ENCODE measurements at places on chromosomes 4 and X.

DNA sequence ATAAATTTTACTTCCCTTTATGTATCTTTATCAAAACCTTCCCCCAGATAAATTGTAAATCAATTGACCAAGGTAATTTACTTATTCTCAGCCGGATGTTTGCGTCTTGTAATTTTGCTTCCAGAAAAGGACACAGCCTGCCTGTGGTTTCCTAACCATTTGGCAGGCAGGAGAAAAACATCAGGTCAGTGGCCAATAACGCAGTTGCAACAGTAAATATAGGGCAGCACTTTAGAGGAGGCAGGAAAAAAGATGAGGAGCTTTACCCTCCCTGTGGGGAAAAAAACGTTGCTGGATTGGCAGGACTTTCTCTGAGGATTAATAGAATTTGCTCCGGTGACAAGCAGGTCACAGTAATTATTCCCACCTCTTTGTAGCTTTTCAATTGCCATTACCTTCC is 2618.1 kb downstream of the ARAP2 start:
- no peak for DNase-seq

GRCh38 chr4:77188498-77189220 is 31.7 kb downstream of the CCNG2 start:
- DNase-seq: no peak

- DNase-seq: no peak
These were observed 352.1 kb downstream of the KCNIP4 start for GRCh38 chr4:21596521-21596920.

DNA sequence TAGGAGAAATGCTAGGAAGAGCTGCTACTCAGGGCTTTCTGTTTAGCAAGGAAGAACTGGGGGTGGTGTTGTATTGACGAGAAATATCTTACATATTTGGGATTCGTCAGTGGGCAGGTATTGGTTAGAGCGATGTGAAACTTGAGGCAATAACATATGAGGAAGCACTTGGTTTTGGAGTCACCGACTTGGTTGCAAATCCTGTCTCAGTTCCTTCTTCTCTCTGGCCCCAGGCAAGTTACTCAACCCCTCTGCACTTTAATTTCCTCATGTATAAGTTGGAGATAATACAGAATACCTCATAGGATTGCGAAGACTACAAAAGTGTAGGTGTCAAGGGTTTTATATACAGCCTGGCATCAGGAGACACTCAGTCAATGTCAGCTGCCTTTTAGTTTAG is 34.1 kb downstream of the GPAT3 start:
- DNase-seq: no peak

DNA sequence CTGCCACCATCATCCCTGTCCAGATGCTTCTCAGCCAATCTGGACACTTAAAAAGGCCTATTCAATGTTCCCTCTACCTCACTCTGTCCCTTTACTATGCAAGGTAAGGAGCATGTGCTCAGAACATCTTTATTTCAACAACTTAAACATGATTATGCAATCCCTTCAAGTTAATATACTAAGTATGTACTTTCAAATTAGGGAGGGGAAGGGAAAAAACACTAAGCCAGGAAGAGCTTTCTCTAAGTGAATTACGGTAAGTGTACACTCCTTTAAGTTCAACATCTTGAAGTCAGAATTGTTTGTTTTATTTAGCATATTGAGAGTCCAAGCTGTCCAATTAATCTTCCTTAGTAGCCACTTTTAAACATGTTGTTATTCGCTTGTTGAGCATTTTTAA is 14.1 kb downstream of the SLC10A7 start:
- no peak for DNase-seq

DNA sequence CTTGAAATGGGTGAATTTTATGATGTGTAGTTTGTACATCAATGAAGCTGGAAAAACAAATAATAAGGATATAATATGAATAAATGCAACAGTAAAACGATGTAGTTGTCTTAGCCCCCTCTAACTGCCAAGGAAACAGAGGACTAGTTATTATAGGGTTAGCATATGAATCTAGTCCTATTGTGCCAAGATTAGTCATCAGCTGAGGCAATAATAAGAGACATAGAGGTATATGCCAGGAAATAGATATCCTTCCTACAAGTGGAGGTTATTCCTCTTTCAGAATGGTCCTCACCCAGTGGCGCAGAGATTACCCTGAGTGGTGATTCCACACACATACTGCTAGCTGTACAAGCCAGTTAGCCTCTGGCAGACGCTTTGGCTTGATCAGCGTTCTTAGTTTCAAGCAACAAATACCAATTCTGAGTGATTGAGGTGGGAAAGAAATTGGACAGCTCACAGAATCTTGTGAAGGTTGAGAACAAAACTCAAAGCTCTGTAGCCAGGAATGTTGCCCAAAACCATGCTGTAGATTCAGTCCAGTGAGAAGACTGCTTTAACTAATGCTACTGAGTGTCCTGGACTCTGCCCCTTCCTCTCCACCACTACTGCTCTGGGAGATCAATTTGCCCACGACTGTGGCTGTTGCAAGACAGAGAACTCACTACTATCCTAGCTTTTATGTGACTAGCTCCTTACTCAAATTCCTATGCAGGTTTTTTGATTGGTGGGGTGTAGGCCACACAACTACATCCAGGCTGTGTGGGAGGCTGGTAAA is 27.0 kb upstream of the ZNF280C start:
- peak; percentile 46 for DNase-seq

DNA sequence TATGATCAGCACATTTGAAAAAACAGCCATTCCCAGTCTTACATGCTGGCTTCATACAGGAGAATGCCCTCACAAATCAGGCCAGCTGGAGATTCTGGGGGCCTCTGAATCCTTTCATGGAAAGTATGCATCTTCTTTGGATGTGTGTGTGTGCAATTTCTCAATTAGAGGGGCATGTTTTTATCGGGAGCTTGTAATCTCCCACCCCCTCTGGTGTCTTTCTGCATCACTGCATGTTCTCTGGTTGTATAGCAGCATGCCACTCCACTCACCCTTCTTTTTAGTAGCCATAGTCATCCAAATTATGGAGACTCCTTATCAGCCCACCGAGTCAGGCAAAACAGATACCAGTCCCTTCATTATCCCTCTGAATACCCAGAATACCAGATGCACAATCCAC is 282.2 kb upstream of the SLIT2 start:
- DNase-seq: no peak

DNA sequence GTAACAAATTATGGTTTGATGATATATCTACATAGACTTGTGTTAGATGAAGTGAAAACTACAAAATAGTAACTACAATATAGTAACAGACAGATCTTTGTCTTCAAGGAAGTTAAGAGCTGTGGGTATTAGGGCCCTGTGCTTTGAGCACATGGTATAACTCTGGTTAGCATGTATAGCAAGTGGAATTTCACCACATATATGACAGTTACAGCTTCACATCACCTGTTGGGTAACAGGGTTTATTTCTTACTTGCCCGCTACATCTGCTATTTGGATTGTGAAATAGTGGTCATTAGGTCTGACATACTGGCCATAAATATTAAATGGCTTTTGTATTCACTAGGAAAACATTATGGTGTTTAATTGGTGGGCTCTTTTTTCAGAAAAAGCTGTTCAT is 20.2 kb downstream of the OFD1 start:
- no peak for DNase-seq

- DNase-seq: no peak
These were observed 5.6 kb downstream of the CETN2 start for GRCh38 chrX:152824841-152825374.

GRCh38 chrX:127702527-127702926 is 349.7 kb downstream of the ACTRT1 start:
- DNase-seq: no peak

- no peak for DNase-seq
These were observed 831.7 kb upstream of the GRID2 start for GRCh38 chr4:91472046-91472445.

GRCh38 chr4:176558661-176559060 is 234.1 kb downstream of the VEGFC start:
- no peak for DNase-seq

DNA sequence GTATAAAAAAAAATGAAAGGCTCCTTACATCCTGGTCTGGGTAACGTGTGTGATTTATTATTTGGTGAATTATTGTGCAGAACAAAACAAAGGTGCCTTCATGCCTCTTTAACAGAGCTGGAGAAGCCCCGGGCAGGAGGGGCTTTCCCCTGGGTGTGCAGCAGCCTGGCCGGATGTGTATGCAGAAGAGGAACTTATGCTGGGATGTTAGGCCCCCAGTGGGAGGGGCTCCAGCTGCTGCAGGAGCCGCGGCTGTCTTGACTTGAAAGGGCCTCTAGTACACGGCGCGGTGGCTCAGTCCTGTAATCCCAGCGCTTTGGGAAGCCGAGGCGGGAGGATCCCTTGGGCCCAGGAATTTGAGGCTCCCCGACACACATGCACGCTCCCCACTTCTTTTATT is 16.0 kb downstream of the CCNQ start:
- DNase-seq: no peak

GRCh38 chrX:23820235-23820782 is 37.3 kb downstream of the SAT1 start:
- no peak for DNase-seq

- DNase-seq: no peak
These were observed 45.8 kb upstream of the PITX2 start for GRCh38 chr4:110668463-110669235.

GRCh38 chrX:153651540-153652079 is 4.6 kb downstream of the DUSP9 start:
- DNase-seq: peak; percentile 33

GRCh38 chr4:99949034-99949998 is 759 bp downstream of the H2AZ1 start:
- peak; percentile 85 for DNase-seq

GRCh38 chr4:75289914-75290582 is 224.2 kb downstream of the RCHY1 start:
- no peak for DNase-seq

- no peak for DNase-seq
These were observed 4.2 kb downstream of the TMSB4X start for GRCh38 chrX:12979026-12979607.

- DNase-seq: no peak
These were observed 291.1 kb downstream of the TRIML1 start for GRCh38 chr4:188430384-188430783.

- no peak for DNase-seq
These were observed 19.7 kb downstream of the SLAIN2 start for GRCh38 chr4:48361012-48361400.

- no peak for DNase-seq
These were observed 80.5 kb upstream of the AMELX start for GRCh38 chrX:11212741-11213140.

- DNase-seq: no peak
These were observed 39.4 kb downstream of the NOCT start for GRCh38 chr4:139054791-139055505.

DNA sequence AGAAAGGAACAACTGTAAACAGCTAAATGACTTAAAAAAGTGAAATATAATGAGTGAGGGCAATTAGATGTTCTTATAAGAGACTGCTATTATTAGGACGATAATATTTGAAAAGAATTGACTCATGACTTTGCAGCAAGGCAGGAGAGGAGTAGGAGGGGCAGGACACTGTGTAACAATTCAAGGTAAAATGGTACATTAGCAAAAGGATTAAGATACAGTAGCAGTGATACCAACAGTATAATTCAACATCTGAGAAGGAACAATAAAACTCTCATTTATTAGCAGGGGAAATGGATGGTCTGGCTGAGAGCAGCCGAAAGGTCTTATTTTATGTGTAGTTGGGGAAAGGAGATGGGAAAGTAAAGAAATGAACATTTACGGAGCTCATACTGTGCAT is 315.5 kb upstream of the BOD1L1 start:
- DNase-seq: no peak

- no peak for DNase-seq
These were observed 58.9 kb upstream of the FAM9C start for GRCh38 chrX:13103188-13103913.

- no peak for DNase-seq
These were observed 218.1 kb downstream of the TLL1 start for GRCh38 chr4:166091146-166091545.

GRCh38 chr4:147318586-147318985 is 162.3 kb upstream of the EDNRA start:
- no peak for DNase-seq

- no peak for DNase-seq
These were observed 9.3 kb upstream of the GPRIN3 start for GRCh38 chr4:89316931-89317366.

GRCh38 chr4:113584407-113585150 is 177.0 kb downstream of the CAMK2D start:
- no peak for DNase-seq

DNA sequence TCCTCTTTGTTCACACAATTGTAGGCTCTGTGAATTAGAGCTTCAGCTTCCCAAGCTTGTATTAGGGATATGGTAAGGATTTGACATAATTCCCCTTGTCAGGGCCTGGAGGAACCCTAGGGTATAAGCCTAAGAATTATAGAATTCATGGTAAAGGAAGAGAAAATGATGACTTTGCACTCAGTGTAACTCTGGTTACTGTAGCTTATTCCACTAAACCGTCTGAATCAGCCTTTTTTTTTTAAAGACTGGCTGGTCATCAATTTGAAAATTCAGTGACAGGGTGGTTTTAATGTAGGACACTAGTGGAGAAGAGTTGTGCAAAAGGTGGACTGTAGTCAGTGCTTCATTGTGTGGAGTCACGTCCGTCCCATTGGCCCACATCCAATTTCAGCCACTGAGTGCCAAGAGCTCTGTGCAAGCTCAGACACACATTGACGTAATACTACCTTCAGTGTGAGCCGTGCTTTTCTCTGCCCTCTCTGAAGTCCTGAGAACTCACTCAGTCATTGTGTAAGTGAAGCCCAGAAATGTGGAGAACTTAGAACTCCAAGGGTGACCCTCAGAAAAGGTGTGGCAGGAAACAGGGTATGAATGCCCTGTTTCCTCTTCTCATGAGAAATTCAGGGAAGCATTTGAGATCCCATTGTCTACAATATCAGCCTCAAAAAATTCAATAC is 449.8 kb downstream of the C4orf33 start:
- DNase-seq: peak; percentile 86

DNA sequence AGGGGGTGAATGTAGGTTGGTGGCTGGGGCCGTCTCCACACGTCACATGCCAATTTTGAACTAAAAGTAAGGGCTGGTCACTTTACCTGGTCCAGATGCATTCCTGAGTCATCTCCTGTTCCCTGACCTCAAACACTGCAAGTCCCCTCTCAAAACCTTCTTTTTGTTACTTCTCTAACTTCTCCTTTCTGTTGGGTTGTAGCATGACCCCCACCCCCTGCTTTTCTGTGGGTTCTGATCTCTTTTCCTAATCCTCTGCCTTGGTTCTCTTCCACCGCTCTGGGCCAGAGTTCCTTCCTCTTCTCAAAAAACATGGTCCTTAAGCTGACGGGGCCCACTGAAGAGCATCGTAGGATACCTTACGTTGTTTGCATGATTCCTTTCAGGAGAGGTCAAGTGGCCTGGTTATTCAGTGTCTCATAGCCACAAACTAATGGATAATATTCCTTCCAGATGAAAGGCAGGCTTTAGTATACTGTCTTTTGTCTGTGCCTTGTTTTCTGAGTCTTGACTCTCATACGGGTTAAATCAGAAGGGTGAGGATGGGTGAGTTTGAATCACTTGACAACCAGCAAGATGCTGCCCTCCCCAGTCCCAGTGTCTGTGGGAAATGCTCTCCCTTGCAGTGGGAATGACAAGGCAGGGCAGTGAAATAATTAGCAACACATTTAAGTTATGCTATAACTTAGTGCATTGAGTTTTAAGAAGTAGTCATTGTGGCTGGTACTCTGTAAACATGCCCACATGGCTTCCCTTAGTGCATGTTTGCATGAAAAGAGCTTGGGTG is 15.1 kb downstream of the SMS start:
- no peak for DNase-seq

- no peak for DNase-seq
These were observed 23.9 kb upstream of the PRDM8 start for GRCh38 chr4:80173401-80173800.

Data from left lobe of liver (tissue), 2 donors.